GM23248 (cell line): ENCODE measurements at places on chromosomes 2 and 18.

- no peak for DNase-seq
These were observed 28.6 kb downstream of the SNTG2 start for GRCh38 chr2:979069-979928.

DNA sequence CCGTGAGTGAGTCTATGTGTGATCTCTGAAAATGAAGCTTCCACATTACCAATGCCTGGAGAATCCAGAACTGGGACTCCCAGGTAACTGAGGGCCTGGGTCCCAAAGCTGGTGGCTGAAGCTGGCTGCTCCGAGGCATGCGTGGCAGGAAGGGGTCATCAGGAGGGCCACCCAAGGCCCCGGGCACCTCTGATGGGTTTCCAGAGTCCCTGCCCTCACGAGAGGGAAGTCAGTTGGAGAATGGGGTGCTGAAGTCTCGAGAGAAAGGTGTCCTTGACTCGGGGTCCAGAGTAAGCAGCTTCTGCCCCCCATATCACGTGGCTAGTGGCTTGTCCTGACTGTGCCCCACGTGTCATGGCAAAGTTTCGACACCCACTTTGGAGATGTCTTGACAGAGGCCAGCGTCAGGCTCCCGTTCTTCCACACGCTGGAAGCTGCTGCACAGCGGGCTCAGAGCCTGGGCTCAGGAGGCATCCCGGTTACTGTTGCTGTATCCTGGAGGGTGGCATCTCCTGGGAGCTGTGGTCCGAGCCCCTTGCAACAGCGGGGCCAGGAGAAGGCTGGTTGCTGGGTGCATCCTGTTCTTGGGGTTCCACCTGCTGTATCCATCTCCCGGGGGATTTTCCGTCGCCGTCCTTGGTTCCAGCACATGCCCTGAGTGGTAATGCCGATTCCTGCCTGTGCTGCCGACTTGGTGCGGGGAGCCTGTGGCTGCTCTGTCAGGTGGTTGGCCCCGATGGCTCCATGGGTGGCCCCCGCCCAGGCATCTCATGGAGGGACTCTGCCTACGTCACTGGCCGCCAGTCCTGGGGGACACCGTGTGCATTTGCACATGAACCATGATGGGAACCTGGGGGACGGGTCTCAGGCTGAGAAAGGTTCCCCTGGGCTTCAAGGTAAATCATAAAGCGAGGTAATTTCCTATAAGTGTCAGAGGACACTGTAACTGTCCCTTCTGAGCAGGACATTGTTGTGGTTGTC, 183.3 kb upstream of the HDAC4 start:
- DNase-seq: no peak

DNA sequence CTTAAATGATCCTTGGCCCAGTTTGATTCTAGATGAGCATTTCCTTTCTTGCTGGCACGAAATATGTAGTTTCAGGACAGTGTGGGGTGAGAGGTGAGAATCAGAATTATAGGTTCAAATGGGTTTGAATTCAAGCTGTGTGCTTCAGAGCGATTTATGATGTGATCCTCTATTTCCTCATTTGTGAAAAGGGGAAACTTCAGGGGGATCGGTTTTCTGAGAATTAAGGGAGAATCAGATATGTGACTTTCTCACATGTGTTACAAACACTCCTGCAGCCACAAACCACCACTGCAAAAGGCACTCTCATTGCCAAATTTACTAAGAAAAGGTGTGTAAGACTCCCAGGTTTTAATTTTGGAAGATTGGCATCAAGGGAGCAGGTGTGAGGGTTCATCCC, 24.4 kb downstream of the HK2 start:
- no peak for DNase-seq

DNA sequence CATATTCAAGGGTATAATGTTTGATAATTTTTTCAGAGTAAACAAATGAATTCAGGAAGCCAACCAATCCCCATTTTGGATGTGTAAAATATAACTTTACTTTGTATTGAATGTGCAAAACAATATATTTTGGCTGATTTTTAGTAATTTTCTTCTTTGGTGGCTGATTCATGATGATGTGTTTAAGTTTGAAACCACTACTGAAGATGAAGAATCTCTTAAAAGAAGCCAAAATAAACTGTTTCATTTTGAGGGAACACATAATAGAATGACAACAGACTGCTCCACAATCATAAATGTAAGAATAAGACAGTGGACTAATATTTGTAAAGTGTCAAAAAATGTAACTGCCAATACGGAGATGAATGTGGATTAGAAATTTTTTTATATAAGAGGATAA, 52.5 kb upstream of the TRIM43 start:
- peak; percentile 40 for DNase-seq

- no peak for DNase-seq
These were observed 257.6 kb downstream of the GRB14 start for GRCh38 chr2:164363646-164364045.

- peak; percentile 35 for DNase-seq
These were observed at the start of gene RAX for GRCh38 chr18:59272891-59273758. RAX (minus strand) TSS chr18:59273454; CDS start chr18:59273206, 248 bp downstream.

DNA sequence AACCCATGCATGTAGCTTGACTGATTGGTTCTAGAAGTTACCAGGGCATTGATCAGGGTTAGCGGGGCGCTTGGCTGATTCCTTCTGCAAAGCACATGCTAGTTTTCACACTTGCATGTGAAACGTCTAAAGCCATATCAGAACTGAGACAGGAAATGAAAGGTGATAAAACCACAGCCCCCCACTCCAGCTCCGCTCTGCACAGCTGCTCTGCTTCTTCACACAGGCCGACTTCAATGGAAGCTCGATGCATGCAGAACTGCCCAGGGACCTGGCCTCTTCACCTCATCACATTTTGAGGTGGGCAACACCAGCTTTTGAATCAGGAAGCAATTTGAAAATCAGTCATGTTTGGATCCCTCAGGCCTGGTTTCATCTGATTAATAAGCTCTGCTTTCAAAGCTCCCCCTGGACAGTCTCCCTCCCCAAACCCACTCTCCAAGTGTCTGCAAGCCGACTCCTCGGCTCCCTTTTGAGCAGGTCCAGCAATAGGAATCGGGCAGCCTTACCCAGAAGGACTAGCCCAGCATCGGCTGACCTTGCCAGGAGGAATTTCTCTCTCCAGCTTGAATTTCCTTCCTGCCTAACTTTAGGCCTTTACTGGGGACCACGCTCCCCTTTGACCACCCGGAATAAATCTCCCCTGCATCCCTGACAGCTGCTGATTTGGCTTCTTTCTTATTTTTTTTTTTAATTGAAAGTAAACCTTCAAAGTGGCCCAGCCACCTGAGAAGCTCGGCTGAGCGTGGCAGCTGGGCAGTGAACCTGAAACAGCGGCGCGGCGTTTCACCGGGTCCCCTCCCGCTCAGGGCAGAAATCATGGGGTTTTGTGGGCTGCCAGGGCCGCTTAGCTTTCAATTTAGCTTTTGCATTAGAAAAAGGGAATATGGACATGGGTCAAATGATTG, 31.7 kb downstream of the HRH4 start:
- DNase-seq: no peak

DNA sequence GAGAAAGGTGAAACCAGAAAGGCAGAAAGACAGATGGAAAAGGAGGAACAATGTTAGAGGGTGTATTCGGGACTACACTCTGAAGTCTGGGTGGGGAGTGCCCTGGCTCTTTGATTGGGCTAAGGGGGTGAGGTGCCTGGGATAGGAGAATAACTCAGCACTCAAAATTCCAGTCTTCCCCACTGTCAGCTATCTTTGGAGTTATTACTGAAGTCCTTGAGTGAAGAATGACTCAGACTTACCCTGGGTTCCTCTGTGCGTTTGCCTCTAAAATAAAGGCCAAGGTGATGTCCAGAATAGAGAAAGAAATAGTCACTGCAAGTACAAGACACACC, 151.8 kb upstream of the SERPINE2 start:
- peak; percentile 49 for DNase-seq

- peak; percentile 78 for DNase-seq
These were observed 9.0 kb upstream of the TMBIM1 start for GRCh38 chr2:218301176-218301819.

- no peak for DNase-seq
These were observed 2.7 kb downstream of the SKOR2 start for GRCh38 chr18:47248604-47249313.

DNA sequence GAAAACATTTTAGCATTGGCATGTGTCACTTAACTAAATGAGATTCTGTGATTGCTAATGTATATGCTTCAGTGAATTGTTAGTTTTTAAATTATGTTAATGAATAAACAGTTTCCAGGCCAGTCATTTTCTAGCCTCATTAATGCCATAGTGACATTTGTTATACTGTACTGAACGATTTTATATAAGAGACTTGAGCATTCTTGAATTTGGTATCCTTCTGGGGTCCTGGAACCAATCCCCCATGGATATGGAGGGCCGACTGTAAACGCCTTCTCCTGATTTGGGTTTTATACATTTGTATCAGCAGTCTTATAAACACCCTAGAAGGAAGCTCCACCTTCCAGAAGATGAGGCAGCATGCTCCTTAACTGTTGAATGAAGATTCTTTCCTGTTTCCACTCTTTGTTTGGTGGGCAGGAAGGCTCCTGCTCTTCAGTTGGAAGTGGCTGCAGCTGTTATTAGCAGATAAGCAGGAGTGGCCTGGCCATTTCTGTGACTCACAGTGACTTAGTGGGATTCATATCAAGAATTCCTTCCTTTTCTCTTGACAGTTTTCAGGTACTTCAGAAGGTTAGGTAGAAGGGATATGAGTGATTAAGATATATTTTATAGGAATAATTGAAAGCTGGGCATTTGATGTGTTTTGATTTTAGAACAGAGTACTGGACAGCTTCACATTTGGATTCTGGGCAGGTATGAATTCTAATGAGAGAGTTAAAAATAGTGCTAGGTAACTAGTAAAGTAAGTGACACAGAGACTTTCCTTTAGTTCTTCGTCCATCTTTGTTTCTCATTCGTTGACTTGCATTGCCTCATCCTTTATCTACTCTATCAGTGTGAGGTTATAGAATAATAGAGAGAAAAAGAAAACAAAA, 124.9 kb downstream of the PLCL1 start:
- no peak for DNase-seq

GRCh38 chr2:149737896-149738295, 150.3 kb upstream of the MMADHC start:
- peak; percentile 67 for DNase-seq

GRCh38 chr2:173451118-173451517, 96.4 kb downstream of the CDCA7 start:
- DNase-seq: no peak

DNA sequence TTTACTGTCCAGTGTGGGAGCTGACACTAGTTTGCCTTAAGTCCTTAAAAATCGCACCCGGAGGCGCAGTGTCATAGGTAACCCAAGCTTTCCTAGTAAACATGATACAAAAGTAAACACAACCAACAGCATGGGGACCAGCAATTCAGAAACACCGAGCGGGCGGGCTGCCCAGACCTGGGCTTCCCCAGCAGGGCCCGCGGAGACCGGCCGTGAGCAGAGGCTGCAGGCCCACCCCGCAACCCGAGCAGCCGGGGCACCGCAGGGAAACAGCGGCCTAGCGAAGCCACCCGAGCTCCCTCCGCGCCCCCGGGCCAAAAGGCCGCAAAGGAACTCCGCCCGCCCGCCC, 296 bp downstream of the TTC21B start:
- no peak for DNase-seq

DNA sequence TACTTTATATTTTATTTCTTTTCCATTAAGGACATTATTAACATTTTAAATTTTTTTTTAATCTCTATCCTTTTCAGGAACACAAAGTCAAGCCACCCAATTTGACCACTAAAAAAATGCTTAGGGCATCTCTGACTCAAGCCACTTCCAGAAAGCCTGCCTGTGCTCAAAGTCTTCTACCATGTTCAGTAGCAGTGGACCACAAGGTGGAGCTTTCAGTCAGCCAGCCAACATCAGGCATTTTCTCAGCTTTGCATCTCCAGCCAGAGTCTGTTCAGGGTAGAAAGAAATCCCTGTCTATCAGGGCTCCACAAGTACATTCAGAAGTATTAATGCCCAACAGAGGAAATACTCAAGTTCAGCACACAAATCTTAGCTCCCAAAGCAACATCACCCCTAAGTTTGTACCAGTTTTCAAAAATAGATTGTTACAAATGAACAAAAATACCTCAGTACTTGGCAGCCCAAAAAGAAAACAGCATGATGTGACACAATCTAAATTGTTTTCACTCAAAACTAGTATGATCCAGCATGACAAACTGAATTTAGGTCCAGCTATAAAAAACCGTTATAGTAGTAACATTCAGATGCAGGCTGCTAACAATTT, 37.6 kb downstream of the C18orf63 start:
- peak; percentile 87 for DNase-seq

DNA sequence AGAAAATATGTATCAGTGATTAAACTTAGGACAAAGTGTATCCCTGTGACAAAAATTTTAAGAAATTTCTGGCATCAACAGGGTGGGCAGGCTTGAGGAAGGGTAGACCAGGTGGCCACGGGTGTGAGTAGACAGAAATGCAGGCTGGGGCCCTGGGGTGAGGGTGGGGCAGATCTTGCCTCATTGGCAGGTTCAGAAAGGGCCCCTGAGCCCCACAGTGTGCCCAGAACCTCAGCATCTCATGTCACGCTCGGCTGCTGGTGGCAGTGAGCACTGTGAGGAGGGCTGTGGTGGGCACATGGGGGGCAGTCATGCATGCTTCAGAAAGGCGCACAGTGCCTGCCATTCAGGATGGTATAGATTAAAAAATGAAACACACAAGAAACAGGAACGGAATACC, 7.6 kb upstream of the ASB18 start:
- DNase-seq: no peak

DNA sequence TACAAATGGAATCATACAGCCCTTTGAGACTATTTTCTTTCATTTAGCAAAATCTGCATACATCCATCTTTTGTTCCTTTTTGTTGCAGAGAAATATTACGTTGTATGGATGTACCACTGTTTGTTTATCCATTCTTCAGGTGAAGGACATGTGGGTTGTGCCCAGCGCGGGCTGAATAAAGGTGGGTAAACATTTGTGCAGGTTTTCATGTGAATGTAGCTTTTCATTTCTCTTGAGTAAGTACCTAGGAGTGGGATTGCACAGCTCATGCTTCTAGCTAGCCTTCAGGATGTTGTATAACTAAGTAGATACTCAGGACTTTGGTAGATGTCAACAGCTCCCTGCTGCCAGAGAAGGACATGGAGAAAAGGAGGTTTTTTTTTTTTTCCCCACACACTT, 50.6 kb upstream of the SPRED2 start:
- DNase-seq: no peak

- DNase-seq: peak; percentile 78
These were observed 272.8 kb upstream of the MMADHC start for GRCh38 chr2:149860276-149860921.

DNA sequence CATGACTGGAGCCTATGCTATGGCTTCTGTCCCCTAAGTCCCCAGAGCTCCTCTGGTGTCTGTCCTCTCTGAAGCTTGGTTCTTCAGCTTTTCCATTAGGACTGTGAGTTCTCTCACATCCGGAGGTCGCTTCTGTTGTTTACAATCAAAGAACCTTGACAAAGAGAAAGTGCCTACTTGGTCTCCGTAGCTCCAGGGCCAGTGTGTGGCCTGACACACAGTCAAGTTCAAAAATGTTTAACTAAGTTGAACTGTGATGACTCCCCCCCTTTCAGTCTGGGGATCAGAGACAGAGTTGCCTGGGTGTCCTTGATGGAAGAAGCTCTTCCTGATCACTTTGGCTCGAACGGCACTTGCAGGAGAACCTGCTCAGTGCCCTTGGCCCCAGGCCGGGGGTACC, 26.3 kb upstream of the YWHAQ start:
- no peak for DNase-seq

GRCh38 chr2:43174368-43174916, 52.0 kb downstream of the ZFP36L2 start:
- no peak for DNase-seq
